CD8-positive, alpha-beta T cell (primary cell): ENCODE measurements at places on chromosomes 13 and 19.

DNA sequence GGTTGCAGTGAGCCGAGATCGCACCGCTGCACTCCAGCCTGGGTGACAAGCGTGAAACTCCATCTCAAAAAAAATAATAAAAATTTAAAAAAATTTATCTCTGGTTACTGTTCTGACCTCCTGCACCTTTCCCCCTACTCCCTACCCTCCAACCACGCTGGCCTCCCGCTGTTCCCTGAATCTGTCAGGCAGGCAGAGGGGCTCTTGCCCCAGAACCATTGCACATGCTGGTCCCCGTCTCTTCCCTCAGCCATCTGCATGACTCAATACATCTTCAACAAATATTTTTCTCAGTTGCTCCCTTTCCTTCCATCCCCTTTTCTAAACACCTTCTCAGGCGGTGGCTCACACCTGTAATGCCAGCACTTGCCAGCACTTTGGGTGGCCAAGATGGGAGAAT, 1.1 kb upstream of the FAM187B start:
- no peak for DNase-seq

GRCh38 chr19:18045307-18046050, 37.5 kb downstream of the ARRDC2 start:
- no peak for DNase-seq

GRCh38 chr13:30111810-30112209, 195.5 kb downstream of the KATNAL1 start:
- DNase-seq: no peak

- no peak for DNase-seq
Observed at GRCh38 chr13:39561971-39562370, 41.0 kb downstream of the LHFPL6 start.

GRCh38 chr13:43146400-43146799, 123.0 kb downstream of the DNAJC15 start:
- DNase-seq: no peak

DNA sequence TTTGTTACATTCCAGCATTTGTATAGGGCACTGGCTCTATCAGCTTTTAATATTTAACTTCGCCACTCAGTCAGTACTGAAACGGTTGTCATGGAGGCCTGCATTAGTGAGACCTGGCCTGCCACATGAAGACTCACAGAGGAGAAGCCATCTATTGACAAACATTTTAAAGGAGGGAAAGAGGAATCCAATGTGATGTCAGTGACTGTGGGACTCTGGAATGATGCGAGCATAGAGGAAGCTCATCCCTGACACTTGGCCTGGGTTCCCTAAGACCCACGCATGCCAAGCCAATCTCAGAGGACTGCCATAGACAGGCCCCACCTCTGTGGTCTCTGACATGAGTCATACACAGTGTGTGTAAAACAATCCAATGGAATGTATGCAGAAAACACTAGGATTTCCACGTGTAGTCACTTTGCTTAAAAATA, 7.9 kb upstream of the DPY19L3 start:
- no peak for DNase-seq

DNA sequence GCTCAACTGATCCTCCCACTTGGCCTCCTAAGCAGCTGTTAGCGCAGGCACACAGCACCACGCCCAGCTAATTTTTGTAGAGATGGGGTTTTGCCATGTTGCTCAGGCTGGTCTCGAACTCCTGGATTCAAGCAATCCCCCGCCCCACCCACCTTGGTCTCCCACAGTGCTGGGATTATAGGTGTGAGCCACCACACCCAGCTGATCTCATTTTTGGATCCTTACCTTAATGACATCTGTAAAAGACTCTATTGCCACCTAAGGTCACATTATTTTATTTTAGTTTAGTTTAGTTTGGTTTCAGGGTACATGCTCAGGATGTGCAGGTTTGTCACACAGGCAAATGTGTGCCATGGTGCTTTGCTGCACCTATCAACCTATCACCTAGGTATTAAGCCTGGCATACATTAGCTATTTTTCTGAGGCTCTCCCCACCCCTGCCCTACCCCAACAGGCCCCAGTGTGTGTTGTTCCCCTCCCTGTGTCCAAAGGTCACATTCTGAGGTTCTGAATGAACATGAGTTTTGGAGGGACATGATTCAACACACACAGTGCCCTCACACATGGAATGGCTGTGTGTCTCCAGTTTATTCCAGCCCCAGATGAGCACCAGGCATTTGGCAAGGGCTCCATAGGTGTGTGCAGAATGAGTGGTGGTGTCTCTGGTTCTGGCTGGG, 1.3 kb downstream of the OR10H5 start:
- no peak for DNase-seq

DNA sequence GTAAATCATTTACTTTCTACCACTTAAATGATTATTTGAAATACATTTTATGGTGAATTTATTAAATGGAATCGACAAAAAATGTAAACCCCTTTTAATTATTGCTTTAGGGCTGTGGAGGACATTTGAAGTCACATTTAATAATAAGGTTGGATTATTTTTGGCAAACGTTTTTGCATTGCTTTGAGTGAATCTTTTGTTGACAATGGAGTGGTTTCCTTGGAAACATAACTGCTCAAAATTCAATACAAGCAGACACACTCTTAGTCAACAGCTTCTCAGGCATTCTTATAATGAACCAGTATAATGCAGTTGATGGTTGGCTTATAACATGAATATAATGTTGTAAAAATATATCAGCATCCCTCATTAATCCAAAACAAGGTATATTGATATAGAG, 104.7 kb downstream of the DCLK1 start:
- DNase-seq: no peak

GRCh38 chr19:23777216-23777615, 18.5 kb upstream of the ZNF681 start:
- DNase-seq: no peak

DNA sequence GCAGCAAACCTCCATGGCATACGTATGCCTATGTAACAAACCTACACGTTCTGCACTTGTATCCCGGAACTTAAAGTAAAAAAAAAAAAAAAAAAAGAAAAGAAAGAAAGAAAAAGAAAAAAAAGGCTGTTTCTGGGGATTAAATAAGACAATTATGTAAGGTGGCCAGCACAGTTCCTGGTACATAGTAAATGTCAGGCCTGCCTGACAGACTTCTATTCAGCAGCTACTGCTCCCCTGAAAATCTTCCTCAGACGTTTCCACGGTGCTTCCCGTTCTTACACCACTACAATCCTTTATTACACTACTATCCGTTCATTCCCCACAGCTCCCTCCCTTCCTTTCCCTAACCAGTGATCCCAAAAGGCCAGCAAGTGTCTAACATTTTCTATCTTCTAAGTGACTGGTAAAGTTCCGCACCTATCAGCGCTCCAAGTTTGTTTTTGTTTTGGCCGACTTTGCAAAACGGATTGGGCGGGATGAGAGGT, 636 bp upstream of the RB1 start:
- DNase-seq: no peak
